ENCODE measurements at places on chromosomes 1 and 21.

GRCh38 chr21:36835383-36835795 is 131.1 kb downstream of the HLCS start:
- no peak for DNase-seq

DNA sequence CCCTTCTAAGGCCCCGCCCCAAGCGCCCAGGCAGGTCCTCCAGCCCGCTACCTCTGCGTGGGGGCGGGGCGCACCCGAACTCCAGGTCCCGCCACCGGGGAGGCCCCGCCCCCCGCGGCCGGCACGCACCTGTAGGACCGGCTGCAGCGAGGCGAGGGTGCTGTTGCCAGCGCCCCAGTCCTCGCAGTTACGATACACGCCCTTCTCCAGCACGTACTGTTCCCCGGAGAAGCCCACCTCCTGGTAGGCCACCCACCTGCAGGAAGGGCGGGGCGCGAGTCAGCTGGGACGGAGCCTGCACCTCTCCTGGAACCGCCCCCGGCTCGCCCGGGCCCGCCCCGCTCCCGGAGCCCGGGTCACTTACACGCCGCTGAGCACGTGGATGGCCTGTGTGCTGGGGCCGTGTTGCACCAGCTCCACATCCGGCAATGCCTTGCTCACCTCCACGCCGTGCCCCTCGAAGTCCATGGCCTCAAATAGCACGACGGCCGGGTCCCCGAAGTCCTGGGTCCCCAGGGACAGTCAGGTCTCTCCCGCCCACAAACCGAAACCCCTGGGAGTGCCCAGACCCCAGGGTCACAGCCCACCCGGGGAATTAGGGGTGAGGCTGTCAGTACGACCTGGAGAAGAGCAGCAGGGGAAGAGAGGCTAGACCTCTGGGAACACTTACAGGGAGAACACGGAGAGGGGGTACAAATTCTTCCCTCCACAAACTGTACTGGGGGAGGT is 17.3 kb downstream of the CRYBG2 start:
- peak; percentile 96 for DNase-seq

DNA sequence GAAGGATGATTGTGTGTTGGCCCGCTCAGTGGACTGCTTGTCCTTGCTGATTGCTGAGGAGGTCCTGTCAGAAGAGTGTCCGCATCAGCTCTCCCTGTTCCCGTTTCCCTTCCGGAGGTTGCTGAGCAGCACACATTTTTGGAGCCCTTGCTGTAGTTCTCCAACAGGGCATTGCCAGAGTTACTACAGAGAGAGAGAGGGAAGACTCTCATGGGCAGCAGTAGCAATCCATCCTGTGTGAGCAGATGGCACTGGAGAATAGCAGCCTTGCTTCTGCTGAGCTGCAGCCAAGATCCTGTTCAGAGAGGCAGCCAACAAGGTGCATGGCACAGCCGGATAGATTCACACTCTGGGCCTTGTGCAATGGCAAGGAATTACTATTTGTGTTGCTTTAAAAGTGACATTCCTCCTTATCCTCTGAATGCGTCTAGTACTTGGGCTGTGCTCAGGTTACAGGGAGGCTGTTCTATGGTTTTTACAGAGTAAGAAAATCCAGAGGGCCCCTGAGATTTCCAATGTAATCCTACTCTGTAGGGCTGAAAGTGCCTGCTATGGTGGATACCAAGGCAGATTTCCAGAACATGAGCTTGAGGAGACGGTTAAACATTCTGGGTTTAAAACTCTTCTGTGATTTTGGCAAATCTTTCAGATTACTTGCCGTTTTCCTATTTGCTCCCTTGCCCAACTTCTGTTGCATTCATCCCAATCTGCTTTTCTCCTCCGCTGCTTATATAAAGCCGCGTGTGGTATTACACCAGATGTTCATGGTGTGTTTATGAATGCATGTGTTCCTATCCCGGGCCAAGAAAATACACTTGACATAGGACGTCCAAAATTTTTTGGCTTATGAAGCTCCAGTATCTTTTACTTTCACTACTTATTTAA is 27.4 kb downstream of the AK4 start:
- DNase-seq, result no peak

DNA sequence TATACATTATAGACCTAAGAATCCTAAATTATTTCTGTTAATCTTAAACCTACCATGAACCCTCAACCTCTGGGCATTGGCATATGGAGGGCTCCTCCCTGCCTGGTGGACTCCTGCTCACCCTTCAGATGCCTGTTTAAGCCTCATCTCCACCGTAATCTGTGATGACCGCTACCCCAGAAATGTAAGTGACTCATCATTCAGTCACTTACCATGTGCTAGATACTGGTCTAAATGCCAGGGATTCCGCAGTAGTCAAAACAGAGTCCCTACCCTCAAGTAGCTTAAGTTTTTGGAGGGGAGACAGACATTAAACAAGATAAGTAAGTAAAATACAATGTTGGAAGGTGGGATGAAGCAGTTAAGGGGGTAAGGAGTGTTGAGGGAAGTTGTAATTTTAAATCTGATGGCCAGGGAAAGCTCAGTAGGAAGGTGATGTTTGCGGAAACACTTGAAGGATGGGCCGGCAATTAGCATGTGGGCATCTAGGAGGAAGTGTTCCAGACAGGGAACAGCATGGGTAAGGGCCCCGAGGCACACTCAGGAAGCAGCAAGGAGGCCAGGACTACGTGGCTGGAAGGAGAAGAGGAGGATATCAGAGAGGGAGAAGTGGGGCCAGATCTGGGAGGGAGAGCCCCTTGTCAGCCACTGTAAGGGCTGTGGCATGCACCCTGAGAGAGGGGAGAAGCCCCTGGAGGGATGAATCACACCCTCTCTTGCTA is 141.7 kb upstream of the HOOK1 start:
- no peak for DNase-seq

- no peak for DNase-seq
These were observed 39.0 kb downstream of the NEXN start for GRCh38 chr1:77927414-77927813.

GRCh38 chr1:15455522-15455921 is 1.0 kb upstream of the CELA2A start:
- DNase-seq, result no peak

- DNase-seq, result no peak
These were observed 6.0 kb upstream of the TNFRSF25 start for GRCh38 chr1:6471970-6472368.

DNA sequence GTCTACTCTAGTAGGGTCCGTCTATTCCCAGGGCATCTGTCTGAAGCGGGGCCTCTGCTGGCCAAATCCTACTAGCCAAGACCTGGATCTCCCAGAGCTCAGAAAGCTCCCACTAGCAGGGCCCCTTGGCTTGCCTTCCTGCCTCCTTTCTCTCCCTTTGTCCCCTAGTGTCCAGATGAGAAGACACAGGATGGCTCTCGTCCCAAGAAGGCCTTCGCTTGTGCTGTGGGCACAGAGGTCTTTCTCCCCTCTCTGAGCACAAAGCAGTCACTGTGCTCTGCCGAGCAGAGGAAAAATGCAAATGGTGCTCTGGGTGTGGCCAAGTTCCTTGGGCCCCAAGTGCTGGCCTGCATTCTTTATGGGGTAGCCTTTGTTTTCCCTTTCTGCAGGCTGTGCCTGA is 13.0 kb upstream of the GPR137B start:
- DNase-seq, result no peak

DNA sequence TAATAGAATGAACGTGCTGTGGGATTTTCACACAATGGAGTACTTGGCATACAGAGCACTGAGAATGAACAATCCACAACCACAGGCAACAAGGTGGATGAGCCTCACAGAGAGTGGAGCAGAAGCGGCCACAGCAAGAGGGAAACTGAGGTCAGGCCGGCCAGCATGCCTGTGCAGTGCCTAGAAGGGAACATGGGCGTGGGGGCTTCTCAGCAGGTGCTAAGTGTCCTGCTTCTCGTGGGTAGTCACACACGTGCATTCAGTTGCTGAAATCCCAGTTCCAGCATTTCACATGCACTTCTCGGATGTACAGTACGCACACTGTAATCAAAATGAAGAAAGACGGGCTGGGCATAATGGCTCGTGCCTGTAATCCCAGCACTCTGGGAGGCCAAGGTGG is 33.1 kb downstream of the WDR4 start:
- no peak for DNase-seq

GRCh38 chr1:172005856-172006255 is 164.6 kb downstream of the DNM3 start:
- DNase-seq, result no peak

GRCh38 chr1:110043016-110043415 is 8.6 kb downstream of the STRIP1 start:
- no peak for DNase-seq

DNA sequence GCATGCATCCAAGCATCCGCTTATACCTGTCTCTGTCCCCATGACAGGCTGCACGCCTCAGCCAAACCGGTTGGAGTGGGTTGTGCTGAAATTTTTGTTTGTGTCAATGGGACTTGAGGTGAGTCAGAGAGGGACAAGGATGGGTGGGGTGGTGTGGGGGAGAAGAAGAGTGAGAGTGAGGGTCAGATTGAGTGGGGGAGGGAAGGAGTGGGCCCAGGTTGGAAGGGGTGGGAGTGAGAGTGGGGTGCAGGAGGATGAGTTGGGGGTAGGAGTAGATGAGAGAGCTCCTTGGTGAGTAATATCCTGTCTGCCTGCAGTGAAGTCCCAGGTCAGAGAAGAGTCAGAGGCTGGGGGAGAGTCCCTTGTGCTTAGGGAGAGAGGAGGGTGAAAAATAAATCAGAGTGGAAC is 3.3 kb upstream of the NECTIN4 start:
- no peak for DNase-seq

- no peak for DNase-seq
These were observed 86.4 kb upstream of the LYST start for GRCh38 chr1:235952950-235953615.
